Activated T-cell treated with anti-CD3 and anti-CD28 coated beads, Interleukin-2, amount 50 U/mL, for 24 hours (primary cell): ENCODE measurements at places on chromosomes 6 and 20.

DNA sequence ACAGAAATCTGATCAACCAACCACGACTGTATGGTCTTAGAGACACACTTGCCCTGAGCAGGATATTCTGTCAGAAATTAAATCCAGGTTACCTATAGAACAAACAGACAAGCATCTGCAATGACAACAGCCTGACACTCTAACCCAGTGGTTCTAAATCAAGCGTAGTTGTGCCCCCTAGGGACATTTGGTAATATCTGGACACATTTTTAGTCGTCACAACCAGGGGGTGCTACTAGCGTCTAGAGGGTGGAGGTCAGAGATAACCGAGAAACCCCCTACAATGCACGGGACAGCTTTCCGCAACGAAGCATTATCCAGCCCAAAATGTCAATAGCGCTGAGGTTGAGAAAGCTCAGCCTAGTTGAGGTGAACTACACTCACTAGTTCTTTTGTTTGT, 32.3 kb downstream of the ID4 start:
- DNase-seq, result no peak

DNA sequence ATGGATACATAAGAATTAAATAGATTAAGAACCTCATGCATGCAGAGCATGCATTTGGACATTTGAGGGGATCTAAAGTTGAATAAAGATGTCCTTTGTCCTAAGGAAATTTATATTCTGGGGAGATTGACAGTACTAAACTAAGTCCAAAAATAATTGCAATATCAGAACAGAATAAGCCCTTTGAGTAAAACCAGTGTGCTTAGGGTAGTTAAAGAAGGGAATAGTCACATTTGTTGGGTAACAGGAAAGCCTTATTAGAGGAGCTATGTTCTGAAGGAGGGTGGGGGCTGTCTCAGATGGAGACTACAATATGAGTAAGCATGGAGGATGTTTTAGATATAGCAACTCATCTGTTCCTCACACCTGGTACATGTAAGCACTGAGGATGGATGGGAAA, 35.8 kb downstream of the CDC5L start:
- DNase-seq, result no peak

DNA sequence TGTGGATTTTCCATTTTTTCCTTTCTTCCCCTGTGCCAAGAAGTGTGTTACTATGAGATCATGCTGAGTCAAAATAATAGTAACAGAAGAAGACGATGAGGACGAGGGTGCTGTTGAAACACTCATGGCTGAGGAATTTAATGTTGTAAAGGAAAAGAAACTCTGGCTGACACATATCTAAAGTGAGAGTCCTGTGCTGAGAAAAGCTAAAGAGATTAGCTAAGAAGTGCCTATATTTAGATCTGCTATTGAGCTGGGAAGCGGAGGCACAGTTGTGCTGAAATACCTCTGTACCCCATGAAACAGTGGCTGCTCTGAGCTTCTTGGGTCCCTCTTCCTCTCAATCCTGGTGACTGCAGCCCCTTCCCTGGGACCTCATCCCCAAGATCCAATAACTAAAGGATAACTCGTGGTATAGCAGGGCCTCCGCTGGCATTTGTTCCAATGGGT, 1.1 kb upstream of the SYTL3 start:
- peak; percentile 61 for DNase-seq

GRCh38 chr6:28816339-28816908, 107.4 kb downstream of the TRIM27 start:
- DNase-seq, result no peak

DNA sequence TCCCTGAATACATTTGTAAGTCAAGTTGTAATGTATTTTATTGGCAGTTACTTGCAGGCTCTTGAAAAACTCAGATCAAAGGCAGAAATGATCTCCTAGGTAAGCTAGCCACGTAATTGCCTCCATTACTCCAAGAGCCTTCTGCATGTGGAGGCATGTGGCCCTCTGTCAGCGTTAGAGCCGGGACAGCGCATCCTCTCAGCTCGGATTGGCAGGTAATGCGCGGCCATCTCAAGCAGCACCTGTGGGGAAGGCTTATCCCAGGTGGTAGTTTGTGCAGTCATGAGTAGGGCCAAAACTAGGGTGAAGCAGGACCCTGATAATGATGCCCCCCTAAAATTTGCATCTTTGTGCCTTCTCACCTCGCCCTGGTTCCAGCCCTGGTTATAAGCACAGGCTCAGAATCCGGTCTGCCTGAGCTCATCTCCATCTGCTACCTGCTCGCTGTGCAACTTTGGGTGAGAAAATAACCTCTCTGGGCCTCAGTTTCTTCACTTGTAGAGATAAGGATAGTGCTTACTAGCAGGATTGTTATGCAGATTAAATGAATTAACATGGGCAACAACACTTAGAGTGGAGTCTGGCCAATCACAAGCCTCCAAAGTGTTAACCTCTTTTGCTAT, 157.5 kb upstream of the PMEPA1 start:
- no peak for DNase-seq

DNA sequence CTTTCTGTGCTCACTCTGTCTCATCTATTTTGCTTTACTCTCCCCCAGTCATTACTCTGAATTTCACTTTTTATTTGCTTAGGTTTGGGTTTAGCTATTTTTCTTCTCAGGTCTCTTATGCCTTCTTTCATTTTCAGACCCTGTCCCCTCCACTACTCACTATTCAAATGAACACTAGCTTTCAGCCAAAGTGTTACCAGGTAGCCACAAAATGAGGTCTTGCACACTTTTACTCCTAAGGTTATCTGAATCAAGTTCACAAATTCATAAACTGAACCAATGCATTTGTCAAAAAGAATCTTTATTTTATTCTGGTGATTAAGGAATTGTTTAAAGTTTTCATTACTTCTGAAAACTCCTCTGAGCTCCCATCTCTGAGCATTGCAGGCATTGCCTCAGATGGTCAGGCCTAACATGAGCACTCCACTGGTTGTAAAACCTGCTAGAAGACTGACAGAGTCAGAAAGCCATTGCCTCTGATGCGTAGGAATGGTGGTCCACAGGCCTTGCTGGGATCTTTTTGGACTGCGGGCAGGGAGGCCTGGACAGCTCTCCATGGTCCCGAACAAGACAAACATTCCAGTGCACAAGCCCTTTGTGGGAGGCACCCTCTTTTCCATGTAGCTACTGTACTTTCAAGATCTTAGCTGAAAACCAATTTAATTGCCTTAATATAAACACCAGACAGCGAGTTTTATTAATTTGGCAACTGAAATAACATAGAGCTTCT, 48.5 kb downstream of the FYN start:
- DNase-seq, result no peak

GRCh38 chr6:10084111-10084986, 330.5 kb downstream of the TFAP2A start:
- DNase-seq, result no peak

DNA sequence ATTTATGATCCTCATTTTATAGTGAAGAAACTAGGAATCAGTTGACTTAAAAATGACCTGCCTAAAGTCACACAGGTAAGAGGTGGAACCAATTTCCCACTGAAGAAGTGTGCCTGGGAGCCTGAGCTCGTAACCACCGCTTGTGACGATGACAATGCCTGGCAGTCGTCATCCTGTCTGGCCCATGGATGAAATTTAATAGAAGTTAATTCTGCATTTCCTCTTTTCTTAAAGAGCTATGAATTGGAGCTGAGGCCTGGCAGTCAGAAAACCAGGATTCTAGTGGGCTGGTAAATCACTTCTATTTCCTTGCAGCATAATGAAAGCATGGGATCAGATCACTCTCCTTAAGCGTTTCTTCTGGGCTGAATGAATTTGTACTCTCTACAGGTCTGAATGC, 200.0 kb upstream of the SGK1 start:
- DNase-seq, result no peak

DNA sequence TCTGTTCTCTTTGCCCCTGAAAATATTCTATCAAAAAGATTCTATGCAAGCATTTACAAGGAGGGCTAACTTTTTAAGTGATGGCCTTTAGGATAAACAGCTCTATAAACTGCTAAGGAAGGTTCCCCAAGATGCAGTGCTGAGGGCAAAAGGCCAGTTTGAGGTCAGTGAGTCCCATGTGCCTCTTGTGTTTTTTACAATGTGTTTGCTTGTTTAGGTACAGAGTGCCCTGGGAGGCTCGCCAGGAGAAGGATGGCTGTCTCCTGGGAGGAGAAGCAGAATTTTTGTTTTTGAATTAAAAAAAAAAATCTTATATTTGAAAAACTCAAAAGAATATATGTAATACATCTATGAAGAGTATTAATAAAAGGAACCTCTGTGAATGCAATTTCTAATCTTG, 12.8 kb downstream of the MTCH1 start:
- no peak for DNase-seq

DNA sequence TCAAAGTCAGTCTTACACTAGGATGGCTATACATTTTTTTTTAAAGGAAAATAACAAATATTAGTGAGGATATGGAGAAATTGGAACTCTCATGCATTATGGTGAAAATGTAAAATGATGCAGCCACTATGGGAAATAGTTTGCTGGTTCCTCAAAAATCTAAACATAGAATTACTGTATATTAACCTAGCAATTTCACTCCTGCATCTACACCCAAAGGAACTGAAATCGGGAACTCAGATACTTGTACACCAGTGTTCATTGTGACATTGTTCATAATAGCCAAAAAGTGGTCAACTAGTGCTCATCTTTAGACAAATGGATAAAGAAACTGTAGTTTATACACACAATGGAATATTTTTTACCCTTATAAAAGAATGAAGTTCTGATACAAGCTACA, 110.7 kb downstream of the UTRN start:
- no peak for DNase-seq

DNA sequence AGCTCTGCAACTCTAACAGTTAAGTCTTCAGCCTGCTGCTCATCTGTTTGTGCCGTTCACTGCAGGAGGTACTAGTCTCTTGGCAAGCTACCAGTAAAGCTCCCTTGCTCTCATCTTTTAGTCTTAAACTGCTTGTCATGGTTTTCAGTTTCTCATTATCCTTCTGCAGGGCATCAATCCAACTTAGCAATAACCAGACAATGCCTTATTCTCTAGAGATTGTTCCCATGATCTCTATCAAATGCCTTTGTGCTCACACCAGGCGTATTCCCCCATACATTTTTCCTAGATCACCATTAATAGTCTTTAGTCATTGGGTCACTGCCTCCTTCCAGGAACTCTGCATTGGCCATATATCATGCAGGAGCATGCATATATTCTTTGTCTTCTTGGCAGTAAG, 171.3 kb downstream of the GRM1 start:
- no peak for DNase-seq

DNA sequence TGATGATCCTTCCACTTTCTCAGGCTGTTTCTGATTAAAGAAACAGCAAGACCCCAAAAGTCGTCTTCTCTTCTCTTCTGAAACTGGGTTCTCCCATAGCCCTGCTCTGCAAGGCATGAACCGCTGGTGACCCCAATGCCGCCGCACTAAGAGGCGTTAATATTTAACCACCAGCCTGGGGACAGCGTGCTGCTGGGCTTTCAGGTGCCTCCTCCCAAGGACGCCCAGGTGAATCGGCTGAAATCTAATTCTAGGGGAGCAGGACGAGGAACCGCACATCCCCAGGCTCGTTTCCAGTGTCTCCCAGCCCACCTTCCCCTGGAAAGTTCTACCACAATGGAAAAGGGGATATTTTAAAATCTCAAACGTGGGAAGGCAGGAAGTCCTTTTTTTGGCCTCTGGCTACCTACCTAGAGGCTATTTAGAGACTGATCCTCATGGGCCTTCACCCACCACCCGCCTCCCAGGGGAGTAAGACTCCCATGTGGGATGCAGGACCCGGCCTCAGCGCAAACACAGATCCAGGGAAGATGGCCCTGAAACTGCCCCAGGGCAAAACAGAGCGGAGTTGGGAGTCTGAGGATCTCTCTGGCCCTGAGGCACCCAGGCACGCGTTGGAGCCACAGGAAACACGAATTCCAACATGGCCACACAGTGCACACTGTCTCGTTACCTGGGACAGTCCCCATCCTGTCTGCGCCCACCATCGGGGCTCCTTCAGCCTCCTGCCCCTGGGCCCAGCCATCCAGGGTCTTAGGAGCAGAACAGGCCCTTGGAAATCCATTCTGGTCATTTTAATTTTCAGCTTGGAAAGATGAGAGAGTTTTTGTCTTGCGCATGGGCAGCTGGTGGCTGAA, 56.2 kb downstream of the BMP7 start:
- no peak for DNase-seq

GRCh38 chr6:133923938-133924593, 29.0 kb upstream of the TBPL1 start:
- DNase-seq, result peak; percentile 43

- no peak for DNase-seq
Observed at GRCh38 chr6:4800662-4801061, 24.5 kb downstream of the CDYL start.

- no peak for DNase-seq
Observed at GRCh38 chr20:25256226-25256859, 8.5 kb downstream of the PYGB start.

GRCh38 chr20:50519036-50519762, 9.0 kb downstream of the PTPN1 start:
- no peak for DNase-seq

GRCh38 chr6:157859775-157860504, 36.9 kb downstream of the SNX9 start:
- no peak for DNase-seq

- peak; percentile 11 for DNase-seq
Observed at GRCh38 chr6:13292774-13293173, 35.6 kb downstream of the TBC1D7 start.

- DNase-seq, result no peak
Observed at GRCh38 chr6:154410619-154411072, 54.0 kb upstream of the IPCEF1 start.

- no peak for DNase-seq
Observed at GRCh38 chr6:36128073-36128472, 2.2 kb upstream of the MAPK13 start.

DNA sequence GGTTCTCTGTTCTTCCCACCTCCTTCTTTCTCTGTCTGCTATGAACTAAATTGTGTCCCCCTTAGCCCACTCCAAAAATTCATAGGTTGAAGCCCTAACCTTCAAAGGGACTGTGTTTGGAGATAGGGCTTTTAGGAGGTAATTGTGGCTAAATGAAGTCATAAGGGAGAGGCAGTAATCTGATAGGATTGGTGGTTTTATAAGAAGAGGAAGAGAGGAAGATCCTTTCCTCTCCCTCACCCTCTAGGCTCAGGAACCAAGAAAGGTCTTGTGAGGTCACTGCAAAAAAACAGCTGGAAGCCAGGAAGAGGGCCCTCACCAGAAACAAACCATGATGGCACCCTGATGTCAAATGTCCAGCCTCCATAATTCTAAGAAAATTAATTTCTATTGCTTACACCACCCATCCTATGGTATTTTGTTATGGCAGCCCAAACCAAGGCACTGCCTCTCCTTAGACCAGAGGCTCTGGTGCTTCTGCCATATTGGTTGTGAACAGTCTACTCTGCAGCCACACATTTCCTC, 135.1 kb upstream of the COL21A1 start:
- DNase-seq, result no peak

GRCh38 chr6:122956376-122956775, 39.7 kb upstream of the CLVS2 start:
- no peak for DNase-seq

- no peak for DNase-seq
Observed at GRCh38 chr6:69816026-69816425, 19.2 kb upstream of the LMBRD1 start.
